Upper lobe of right lung (tissue), 1 donor: ENCODE measurements at places on chromosomes 1 and 21.

DNA sequence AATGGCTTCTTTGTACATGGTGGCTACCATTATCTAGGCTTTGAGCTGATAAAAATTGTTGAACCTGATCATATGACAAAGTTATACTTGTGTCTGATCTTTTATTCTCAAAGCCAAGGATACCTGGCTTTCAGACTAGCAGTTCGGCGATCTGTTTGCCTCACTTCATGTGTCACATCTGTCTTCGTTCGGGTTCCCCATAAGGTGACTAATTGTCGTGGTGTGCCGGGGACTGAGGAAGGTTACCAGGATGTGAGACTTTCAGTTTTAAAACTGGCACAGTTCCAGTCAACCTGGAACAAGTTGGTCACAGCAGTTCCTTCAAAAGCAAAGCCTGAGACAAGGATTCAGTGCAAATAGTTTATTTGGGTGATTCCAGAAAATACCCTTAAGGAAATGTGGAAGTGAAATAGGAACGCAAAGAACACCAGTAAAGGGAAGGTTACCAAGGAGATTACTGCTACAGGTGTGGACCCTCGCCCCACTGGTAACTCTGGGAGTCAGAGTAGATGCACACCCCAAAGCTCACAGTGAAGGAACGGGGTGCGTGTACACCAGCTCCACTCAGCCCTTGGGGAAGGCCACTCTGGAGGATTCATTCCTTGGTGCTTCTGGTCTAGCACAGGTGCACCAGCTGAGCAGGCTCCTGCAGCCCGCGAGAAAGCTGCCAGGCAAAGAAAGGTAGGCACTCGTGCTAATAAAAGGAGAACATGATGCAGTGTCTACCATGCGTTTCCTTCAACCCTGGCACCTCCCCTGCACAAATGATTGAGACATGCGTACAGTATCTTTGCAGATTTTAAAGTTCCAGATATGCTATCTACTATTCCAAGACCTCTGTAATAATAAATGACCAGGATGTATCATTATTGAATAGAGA lies 69.0 kb downstream of the VWA5B1 start:
- DNase-seq, result no peak
- peak overlapping the region; percentile 17 for H3K27ac ChIP-seq
- no peaks in the 10 kb centered on the region for H3K4me1 ChIP-seq
- H3K27me3 ChIP-seq, result peaks cover 43% of the 10 kb centered on the region
- H3K4me3 ChIP-seq, result no peak overlapping the region

DNA sequence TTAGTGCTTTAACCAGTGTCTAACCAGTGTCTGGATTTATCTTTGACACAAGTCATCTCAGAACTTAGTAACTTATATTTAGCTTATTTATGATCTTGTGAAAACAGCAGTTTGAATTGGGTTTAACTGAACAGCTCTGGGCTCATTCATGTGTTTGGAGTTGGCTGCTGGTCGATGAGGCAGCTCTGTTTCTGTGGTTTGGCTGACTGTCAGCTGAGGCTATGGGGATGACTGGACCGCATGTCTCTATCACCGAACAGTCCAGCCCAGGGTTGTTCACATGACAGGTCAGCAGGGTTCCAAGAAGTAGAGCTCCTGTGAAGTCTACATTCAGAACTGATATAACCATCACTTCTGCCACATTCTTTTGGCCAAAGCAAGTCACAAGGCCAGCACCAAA lies 29.1 kb upstream of the C21orf91 start:
- H3K36me3 ChIP-seq, result no peaks in the 10 kb centered on the region
- H3K27me3 ChIP-seq, result no peaks in the 10 kb centered on the region
- DNase-seq, result no peak
- H3K4me3 ChIP-seq, result no peak overlapping the region

DNA sequence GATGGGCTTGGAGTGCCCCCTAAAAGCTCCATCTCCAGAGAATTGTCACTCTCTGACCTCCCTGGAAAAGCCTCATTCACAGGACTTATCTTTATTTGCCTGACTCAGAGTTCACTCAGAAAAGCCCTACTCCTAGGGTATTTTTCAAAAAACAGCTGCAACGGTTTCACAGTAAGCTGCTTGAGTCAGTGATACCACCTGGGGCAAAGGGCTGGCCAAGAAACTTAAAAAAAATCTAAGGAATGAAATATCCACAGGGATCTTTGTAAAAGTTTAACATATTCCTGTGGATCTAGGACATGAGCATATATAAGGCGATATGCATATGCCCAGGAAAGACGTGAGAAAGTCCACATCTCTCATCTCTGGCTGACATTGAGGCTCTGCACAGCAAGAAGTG lies 33.8 kb upstream of the TSPAN2 start:
- no peak overlapping the region for H3K4me3 ChIP-seq
- DNase-seq, result no peak
- no peaks in the 10 kb centered on the region for H3K4me1 ChIP-seq

DNA sequence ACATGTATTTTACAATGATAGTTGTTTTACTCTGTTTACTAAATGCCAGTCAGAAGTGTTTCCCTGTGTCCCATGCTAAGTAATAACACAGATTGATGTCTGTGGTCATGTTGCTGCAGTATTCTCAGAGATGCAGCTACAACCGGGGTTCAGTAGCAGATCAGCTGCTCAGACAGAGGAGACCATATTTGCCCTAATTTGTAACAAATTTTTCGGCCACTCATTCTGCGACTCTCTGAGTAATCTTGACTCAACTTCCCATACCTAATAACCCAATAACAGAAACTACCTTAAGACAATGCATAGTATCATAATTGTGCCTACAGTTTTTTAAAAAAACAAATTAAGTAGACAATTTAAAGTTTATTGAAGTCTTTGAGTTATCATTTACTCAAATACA lies 32.6 kb downstream of the NIBAN1 start:
- no peaks in the 10 kb centered on the region for H3K27me3 ChIP-seq
- no peak for DNase-seq
- peaks cover 7% of the 10 kb centered on the region for H3K4me1 ChIP-seq
- H3K4me3 ChIP-seq, result no peak overlapping the region
- no peaks in the 10 kb centered on the region for H3K36me3 ChIP-seq

- H3K27ac ChIP-seq, result peak overlapping the region; percentile 76
- peak overlapping the region; percentile 54 for H3K4me3 ChIP-seq
Observed at GRCh38 chr1:151720554-151720953, 768 bp upstream of the RIIAD1 start.

DNA sequence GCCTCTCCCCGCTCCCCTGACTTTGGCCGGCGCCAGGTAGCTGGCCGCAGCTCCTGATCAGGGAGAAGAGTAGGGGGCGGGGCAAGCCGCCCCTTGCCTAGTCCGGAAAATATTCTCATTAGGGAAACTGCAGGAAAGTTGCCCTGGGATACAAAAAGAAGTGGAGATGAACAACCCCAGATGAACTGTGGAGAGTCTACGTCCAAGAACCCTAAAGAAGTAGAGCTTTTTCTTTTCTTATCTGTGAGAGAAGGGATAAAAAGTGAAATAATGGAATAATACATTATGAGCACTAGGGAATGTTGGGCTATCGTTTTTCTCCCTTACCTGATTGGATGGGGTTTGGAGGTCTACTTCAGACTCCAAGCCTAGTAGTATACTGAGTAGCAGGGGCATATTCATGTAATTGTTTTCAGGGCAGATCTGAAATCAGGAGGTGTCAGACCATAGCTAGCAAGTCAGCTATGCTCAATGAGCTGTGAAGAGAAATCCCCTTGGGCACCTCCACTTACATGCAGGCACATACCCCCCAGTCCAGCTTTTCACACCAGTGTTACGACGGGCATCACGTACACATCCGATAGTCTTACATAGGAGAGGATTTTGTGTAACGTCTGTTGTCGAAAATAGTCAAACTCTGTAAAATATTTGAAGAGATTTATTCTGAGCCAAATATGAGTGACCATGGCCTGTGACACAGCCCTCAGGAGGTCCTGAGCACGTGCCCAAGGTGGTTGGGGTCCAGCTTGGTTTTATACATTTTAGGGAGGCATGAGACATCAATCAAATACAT lies 1.7 kb upstream of the DUSP10 start:
- H3K4me1 ChIP-seq, result peaks cover 17% of the 10 kb centered on the region
- H3K4me3 ChIP-seq, result peak overlapping the region; percentile 76
- no peak for DNase-seq
- no peaks in the 10 kb centered on the region for H3K27me3 ChIP-seq
- H3K27ac ChIP-seq, result peak overlapping the region; percentile 96

- H3K36me3 ChIP-seq, result peaks cover 85% of the 10 kb centered on the region
- no peak overlapping the region for H3K4me3 ChIP-seq
- DNase-seq, result no peak
- no peaks in the 10 kb centered on the region for H3K4me1 ChIP-seq
Observed at GRCh38 chr1:16307222-16307621, 45.1 kb downstream of the FBXO42 start.

DNA sequence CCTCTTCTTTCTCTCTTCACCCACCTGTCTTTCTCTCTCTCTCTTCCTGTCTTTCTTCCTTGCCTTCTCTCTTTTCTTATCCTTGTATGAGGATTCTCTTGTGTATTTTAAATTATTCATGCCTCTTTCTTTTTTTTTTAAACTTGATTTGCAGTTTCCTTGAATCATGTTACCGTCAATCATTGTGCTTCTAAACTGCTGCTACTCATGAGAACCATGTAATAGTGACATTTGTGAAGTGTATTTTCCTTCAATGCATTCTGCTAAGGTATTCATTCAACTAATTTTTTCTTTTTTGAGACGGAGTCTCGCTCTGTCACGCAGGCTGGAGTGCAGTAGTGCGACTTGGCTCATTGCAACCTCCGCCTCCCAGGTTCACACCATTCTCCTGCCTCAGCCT lies 539.1 kb upstream of the BRINP3 start:
- H3K27ac ChIP-seq, result no peak overlapping the region
- H3K4me3 ChIP-seq, result no peak overlapping the region
- no peak for DNase-seq

- no peak overlapping the region for H3K27ac ChIP-seq
- H3K4me1 ChIP-seq, result no peaks in the 10 kb centered on the region
- no peaks in the 10 kb centered on the region for H3K27me3 ChIP-seq
- DNase-seq, result no peak
Observed at GRCh38 chr21:27582246-27582947, 615.5 kb upstream of the ADAMTS5 start.

DNA sequence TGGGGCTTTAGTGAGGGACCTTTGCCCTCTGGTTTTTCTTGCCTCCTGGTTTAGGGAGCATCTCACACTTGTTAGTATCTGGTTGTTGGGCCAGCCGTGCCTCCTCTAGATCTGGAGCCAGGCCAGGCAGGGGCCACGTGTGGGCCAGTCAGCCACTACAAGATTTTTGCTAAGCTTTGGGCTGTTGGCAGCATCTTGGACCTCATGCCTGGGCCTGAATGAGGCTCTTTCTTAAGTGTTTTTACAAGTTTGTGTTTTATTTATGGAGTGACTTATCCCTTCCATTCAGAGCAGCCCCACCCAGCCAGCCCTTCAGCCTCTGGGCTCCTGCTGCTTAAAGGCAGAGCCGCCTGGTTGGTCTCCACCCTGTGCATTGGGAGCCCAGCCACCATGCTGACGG lies 1.6 kb upstream of the SH3BGRL3 start:
- H3K27ac ChIP-seq, result peak overlapping the region; percentile 89
- H3K4me1 ChIP-seq, result peaks cover 59% of the 10 kb centered on the region
- H3K36me3 ChIP-seq, result peaks cover 11% of the 10 kb centered on the region
- no peaks in the 10 kb centered on the region for H3K27me3 ChIP-seq

- H3K4me1 ChIP-seq, result no peaks in the 10 kb centered on the region
- no peaks in the 10 kb centered on the region for H3K36me3 ChIP-seq
- H3K27ac ChIP-seq, result no peak overlapping the region
Observed at GRCh38 chr1:229396585-229397206, 37.2 kb downstream of the ACTA1 start.

DNA sequence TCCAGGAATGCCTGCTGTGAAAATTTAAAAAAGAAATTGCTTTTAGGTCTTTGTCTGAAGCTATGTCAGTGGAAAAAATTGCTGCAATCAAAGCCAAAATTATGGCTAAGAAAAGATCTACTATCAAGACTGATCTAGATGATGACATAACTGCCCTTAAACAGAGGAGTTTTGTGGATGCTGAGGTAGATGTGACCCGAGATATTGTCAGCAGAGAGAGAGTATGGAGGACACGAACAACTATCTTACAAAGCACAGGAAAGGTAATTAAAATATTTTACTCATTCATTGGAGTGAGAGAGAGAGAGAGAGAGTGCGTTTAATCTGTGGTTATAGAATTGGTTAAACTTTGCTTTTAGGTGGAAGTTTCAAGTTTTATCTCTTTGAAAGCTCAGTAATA lies 20.0 kb downstream of the CDC73 start:
- H3K4me1 ChIP-seq, result no peaks in the 10 kb centered on the region
- H3K4me3 ChIP-seq, result no peak overlapping the region
- peaks cover 80% of the 10 kb centered on the region for H3K36me3 ChIP-seq
- no peak for DNase-seq

GRCh38 chr21:36159356-36159921 lies 2.8 kb downstream of the DOP1B start:
- no peak overlapping the region for H3K27ac ChIP-seq
- no peaks in the 10 kb centered on the region for H3K27me3 ChIP-seq
- no peak overlapping the region for H3K4me3 ChIP-seq
- peaks cover 27% of the 10 kb centered on the region for H3K4me1 ChIP-seq
- DNase-seq, result no peak

- H3K4me3 ChIP-seq, result no peak overlapping the region
- H3K27ac ChIP-seq, result no peak overlapping the region
- no peaks in the 10 kb centered on the region for H3K4me1 ChIP-seq
- DNase-seq, result no peak
- H3K27me3 ChIP-seq, result no peaks in the 10 kb centered on the region
- no peaks in the 10 kb centered on the region for H3K36me3 ChIP-seq
Observed at GRCh38 chr1:218643926-218644325, 298.8 kb downstream of the TGFB2 start.

- H3K4me3 ChIP-seq, result no peak overlapping the region
- no peak for DNase-seq
- H3K4me1 ChIP-seq, result no peaks in the 10 kb centered on the region
- no peaks in the 10 kb centered on the region for H3K27me3 ChIP-seq
- H3K36me3 ChIP-seq, result no peaks in the 10 kb centered on the region
Observed at GRCh38 chr1:49686107-49686506, 337.6 kb downstream of the AGBL4 start.

DNA sequence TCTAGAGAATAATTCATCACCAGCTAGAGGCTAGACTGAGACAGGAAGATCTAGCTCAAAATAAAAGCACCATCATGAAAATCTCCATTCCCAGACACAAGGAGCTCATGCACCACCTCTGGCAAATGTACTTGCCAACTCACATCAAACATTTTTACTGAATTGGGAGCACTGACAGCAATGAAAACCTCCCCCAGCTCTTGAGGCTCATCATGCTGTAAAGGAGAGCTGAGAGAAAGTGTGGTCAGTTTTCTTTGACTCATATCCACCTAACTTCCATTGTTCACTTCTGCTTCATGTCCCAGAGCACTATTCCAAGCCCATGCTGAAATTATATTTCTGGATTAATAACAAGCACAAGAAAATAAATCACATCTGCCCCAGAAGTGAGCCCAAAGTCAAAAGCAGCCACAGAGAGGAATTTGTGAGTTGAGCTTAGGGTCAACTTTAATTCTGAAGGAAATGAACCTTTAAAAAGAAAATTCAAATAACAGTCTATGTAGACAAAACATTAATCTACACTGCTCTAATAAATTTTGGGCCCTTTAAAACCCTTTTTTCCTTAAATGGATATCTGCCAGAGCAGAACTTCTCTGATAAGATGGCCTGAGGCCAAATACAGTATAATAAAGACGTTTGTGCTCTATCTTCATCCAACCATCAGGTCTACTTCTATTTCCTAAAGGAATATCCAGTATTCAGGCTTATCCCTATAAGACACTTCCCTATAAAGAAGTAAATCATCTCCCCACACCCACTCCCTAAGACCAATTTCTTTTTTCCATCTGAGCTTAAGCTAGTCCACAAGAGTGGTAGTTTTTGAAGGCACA lies 85.9 kb upstream of the ADAM30 start:
- H3K4me3 ChIP-seq, result no peak overlapping the region
- no peak for DNase-seq
- H3K36me3 ChIP-seq, result peaks cover 11% of the 10 kb centered on the region

GRCh38 chr1:59083946-59084865 lies 212.7 kb upstream of the FGGY start:
- no peaks in the 10 kb centered on the region for H3K36me3 ChIP-seq
- no peak for DNase-seq
- H3K4me1 ChIP-seq, result no peaks in the 10 kb centered on the region
- no peak overlapping the region for H3K4me3 ChIP-seq
